RWPE1 (cell line): ENCODE measurements at places on chromosomes 12 and 14.

- no peak for DNase-seq
Measured at GRCh38 chr14:54597795-54598443, 31.0 kb downstream of the SAMD4A start.

DNA sequence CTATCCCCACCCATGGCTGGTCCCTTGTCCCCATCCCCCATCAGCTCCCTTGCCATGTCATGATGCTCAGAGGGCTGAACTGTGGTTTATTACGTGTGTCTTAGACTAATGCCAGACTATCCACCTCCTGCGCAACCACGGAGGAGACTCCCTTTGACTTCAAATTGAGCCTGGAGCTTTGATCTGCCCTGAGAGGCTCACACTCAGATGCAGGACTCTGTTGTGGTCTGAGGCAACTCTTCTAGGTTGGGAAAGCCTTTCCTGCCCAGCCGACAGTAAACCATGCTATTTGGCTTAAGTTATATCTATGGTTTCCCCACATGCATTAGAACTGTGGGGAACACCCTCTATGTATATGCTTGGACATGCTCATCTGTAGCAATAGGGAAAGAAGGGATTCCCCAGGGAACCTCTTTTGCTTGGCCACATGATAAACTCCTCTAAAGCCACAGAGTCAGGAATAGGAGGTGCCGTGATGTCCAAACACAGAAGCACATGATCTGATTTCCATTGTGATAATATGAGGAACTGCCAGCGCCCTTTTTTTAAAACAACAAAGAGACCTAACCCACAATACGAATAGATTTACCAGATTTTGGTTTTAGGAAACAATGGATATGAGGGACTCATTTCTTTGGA is 11.1 kb upstream of the LGALS3 start:
- no peak for DNase-seq

DNA sequence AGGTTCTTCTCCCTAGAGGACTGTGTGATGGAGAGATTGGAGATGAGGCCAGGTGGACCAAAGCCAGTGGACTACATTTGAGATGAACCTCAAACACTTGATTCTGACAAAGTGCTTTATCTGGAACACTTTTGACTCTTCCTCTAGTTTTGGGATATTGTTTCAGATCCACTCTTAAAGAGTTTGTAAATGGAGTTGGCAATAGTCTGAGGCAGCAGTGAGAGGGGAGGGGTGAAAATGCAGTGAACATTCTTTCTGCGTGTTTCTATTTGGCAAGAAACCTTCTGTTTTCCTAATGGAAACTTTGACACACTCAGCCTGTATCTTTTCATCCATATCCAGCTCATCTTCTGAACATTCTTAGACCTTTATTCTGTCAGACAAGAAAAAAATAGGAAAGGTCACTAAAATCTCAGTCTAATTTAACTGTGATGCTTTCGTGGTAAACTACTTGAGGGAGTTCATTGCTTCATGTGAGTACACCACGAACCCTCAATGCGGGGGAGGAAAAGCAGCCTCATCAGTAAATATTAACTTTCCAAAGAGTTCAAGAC is 57.4 kb upstream of the KCNJ8 start:
- DNase-seq = no peak

GRCh38 chr12:111440152-111440551 is 34.4 kb downstream of the SH2B3 start:
- DNase-seq = no peak

DNA sequence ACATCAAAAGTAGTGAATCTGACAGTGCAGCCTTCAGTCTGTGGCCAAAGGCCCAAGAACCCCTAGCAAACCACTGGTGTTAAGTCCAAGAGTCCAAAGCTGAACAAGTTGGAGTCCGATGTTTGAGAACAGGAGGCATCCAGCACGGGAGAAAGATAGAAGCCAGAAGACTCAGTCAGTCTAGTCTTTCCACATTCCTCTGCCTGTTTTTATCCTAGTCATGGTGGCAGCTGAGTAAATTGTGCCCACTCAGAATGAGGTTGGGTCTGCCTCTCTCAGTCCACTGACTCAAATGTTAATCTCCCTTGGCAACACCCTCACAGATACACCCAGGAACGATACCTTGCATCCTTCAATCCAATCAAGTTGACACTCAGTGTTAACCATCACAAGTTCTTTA is 1255.4 kb downstream of the LRFN5 start:
- no peak for DNase-seq

DNA sequence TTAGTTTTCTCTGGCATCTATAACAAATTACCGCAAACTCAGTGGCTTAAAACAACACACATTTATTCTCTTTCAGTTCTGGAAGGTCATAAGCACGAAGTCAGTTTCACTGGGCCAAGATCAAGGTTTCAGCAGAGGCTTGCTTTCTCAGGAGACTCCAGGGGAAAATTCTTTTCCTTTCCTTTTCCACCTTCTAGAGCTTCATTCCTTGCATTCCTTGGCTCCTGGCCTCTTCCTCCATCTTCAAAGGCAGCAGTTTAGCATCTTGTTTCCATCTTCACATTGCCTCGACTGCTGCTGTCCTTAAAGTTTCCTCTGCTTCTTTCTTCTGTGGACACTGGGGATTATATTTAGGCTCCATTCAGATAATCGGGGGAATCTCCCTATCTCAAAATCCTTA is 106.1 kb downstream of the PDE3A start:
- DNase-seq = no peak

GRCh38 chr14:89672636-89673511 is 255.8 kb upstream of the FOXN3 start:
- DNase-seq = no peak
